ENCODE measurements at places on chromosomes 1 and 21.
A peak's percentile ranks its signal among the peaks of the same experiment; 100 is the strongest.

DNA sequence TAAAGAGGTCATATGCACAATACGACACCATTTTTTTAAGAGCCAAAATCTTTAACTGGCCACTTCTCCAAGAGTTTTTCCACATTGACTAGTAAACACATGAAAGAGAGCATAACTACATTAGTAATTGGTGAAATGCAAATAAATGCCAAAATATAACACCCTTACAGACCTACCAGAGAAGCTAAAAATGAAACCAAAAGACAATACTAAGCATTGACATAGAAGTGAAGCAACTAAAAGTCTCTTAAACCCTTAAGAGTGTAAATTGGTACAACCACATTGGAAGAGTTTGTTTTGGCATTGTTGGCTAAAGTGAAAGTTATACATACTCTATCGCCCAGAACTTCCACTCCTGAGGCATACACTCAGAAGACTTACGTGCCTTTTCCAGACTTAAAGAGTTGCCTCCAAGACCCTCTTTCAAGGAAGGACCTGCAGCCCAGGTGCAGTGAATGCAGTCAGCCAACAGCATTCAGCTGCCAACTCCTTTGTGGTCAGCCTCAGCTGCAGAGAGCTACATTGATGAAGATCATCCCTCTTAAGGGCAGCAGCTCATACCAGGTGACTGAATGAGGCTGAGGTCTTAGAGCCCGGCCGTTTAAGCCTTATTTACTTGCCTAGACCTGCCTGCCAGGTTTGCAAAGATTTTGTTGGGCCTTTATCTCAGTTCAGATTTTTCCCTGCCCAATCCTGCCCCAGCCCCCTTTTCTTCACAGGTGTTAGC lies 839.1 kb upstream of the ADGRL2 start:
- no peak for DNase-seq

DNA sequence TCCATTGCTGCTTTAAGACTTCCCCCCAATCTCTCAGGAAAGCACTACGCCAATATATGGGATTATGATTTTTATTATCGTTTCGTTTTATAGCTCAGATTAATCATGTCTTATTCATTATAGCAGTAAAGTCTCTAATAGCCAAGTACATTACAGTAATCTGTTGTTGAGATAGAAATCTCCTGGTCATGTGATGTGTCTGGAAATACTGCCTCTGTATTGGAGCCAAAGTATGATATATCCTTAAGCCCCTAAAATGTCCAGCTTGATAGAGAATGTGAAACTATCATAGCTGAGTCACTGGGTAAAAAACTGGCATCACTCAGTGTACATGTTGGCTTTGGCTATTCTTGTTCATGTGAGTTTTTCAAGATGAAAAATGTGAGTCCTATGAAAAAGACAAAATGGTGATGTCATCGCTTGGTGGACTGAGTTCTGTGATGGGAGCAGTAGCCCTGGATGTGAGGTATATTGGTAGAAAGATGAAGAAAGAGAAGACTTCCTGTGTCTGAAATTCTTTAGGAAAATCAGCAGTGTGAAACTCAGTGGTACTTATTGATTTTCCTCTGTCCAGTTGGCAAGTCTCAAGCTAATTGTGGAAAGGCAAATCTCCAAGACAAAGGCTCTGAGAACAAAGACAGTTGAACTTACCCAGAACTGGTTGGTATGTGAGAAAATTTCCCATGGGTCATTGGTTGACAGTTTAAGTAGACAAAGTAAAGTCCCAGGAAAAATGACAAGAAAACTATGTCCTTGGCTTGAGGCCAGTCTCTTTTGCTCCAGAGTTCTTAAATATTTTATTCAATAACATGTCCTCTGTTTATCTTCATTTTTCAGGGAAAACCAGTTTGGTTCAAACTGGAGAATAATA lies 76.2 kb downstream of the BRINP2 start:
- peak; percentile 6 for DNase-seq

GRCh38 chr1:41414296-41414695 lies 53.1 kb downstream of the FOXO6 start:
- DNase-seq, result no peak

DNA sequence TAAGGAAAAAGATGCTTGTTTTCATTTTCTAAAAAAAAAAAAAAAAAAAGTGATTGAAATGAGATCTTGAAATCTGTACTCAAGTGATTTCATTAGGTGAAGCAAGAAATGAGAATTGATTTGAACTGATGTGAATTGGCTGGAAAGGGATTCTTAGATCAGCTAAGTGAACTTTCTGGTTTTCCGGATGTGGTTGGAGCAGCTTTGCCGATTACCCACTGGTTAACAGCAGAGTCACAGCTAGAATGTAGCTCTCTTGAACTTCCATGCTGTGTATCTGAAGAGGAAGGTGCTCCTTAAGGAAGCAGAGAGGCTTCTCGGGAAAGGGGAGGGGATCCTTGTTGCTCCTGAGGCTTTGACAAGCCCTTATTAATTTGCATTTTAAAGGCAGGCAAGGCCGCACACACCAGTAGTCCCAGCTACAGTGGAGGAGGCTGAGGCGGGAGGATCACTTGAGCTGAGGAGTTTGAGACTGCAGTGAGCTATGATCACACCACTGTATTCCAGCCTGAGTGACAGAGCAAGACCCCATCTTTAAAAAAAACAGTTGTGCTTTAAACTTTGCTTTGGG lies 28.7 kb upstream of the PWP2 start:
- DNase-seq, result no peak

DNA sequence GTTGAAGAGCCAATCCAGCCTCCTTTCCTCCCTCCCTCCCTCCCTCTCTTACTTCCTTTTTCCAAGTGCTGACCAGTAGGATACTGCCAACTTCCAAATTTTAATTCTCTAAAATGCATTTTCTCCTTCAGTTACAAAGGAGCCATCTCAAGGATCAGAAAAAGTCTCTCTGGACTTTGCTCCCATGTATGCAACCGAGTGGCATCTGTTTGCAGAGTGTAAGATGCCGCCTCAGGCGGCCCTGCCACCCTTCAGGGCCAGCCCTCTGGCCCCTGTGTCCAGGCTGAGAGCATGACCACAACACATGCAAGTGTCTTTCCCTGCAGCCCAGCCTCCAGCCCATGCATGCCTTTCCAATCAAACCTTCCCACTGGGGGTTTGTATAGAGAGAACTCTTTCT lies 205.3 kb upstream of the RAB4A start:
- DNase-seq, result no peak

DNA sequence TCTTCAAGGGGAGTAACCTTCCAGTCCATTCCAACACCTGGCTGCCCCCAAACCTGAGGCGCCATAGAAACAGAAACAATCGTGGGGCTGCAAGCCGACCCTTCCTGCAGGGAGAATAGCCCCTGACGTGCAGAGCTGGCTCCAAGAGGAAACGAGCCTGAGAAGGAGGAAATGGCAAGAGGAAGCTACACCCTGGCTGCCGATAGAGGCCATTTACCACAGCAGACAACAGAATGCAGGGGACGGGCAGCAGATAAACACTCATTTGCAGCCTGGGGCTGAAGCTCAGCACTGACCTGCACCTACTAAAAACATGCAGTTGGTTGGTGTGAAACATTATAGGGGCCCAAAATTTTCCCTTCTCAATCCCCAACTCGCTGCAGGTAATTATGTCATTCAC lies 8.7 kb upstream of the TDRD10 start:
- no peak for DNase-seq

DNA sequence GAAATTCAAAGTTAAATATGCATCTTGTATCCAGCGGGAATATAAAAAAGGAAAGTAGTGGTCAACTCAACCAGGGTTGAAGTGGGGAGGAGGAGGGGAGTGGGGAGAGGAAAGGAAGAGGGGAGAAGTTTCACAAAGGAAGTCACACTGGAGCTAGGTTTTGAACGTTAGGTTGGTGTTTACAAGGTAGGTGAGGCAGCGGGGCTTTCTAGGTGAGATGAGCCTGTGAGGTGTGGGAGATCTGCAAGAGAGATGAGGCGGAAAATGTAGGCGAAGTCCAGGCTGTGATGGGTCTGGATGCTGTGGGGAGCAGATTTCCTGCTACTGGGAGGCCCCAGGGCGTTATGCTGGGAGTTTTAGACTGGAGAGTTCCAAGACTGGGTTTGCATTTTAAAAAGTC lies 36.1 kb upstream of the IL20 start:
- no peak for DNase-seq

DNA sequence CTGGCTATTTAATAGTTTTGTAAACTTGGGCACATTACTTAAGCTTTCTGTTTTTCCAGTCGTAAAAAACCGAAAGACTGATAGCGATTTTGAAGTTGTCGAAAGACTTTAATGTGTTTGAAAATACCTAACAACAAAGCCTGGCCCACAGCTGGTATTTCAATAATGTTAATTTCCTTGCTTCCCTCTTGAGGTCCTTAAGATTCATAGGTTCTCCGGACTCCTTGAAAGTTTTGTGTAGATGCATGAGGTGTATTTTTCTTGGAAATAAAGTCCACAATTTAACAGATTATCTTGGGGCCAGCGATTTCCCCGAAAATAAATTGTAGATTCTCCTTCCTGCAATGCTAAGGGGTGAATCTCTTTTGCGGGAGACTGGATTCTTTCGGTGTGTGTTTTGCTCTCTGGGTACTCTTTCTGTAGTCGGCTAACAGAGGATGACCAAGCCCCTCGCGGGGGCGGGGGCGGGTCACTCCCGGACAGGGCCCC lies 735 bp upstream of the YTHDF2 start:
- DNase-seq, result no peak

DNA sequence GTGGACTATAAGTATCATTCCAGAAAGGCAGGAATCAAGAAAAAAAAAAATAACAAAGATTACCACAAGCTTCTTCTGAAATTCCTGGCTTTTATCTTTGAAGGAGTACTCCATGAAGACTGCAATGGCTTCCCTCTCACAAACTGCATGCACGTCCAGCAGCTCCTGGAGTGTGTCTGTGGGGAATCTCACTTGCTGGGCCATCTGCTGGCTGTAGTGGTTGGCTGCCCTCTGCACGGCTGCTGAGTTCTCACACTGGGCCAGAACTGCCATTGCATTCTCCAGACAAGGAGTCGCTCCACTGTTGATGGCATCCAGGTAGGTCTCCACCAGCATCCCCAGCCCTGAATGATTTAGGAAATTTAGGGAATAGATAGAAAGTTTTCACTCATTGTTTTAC lies 23.3 kb upstream of the GBP2 start:
- DNase-seq, result peak; percentile 30

DNA sequence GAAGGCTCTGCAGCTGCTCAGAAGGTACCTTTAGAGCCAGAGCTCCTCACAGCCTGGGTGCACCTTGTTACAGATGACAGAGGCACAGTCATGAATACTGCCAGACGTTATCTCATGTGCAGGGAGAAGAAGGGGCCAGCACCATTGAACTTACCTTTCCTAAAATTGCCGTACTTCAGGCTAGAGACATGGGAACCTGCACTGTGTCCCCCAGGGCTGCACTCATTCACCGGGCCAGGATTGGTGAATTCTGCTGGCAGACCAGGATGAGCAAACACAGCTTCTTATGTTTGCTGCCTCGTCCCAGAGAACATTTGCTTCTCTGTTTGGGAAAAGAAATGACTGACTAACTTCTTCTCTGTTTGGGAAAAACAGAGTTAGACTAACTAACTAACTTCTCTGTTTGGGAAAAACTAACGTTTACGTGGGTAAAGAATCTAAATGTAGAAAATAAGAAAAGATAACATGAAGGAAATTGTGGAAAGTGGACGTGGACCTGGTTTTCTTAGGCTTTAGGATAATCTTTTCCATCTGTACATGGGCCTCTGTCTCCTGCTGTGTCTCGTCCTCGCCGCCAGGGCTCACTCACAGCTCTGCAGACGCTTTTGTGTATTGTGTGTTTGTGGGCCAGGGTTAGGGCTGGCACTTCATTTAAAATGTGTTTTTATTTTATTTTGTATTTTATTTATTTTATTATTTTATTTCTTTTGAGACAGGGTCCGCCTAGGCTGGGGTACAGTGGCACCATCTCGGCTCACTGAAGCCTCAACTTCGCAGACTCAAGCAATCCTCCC lies 9.9 kb downstream of the OBSCN start:
- DNase-seq, result no peak

GRCh38 chr1:65435987-65436386 lies 15.5 kb downstream of the LEPR start:
- no peak for DNase-seq

- DNase-seq, result no peak
These were observed 5.8 kb upstream of the CHI3L2 start for GRCh38 chr1:111221633-111222291.

DNA sequence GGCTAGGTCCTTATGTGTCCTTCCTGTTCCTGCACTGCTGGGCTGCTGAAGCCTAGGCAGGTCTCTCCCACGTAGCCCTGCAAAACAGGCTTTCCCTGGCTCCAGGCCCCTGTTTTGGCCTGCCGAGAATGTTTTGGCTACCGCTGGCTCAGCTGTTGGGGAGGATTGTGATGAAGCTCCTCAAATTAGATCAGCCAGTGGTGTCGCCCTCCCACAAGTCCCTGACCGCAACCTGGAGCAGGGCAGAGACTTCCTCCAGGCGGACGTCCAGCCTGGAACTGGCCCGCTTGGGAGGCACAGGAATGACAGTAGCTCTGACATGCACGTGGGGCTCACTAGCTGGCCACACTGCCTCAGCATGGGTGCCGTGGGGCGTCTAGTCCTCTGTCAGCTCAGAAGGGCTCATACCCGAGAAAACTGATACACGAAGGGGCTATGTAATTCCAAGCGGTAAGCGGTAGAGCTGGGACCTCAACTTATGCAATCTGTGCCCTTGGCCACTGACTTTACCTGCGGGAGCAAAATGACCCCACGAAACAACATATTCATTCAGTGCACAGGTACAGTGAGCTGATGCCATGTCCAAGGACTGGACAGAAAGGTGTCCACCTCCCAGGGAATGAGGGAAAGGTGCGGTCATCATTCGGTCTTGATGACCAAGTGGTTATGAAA lies 26.6 kb downstream of the DHRS3 start:
- no peak for DNase-seq

- no peak for DNase-seq
These were observed 37.5 kb upstream of the POU3F1 start for GRCh38 chr1:38084113-38084512.

- peak; percentile 97 for DNase-seq
These were observed 13.7 kb downstream of the DHRS3 start for GRCh38 chr1:12604114-12604874.

DNA sequence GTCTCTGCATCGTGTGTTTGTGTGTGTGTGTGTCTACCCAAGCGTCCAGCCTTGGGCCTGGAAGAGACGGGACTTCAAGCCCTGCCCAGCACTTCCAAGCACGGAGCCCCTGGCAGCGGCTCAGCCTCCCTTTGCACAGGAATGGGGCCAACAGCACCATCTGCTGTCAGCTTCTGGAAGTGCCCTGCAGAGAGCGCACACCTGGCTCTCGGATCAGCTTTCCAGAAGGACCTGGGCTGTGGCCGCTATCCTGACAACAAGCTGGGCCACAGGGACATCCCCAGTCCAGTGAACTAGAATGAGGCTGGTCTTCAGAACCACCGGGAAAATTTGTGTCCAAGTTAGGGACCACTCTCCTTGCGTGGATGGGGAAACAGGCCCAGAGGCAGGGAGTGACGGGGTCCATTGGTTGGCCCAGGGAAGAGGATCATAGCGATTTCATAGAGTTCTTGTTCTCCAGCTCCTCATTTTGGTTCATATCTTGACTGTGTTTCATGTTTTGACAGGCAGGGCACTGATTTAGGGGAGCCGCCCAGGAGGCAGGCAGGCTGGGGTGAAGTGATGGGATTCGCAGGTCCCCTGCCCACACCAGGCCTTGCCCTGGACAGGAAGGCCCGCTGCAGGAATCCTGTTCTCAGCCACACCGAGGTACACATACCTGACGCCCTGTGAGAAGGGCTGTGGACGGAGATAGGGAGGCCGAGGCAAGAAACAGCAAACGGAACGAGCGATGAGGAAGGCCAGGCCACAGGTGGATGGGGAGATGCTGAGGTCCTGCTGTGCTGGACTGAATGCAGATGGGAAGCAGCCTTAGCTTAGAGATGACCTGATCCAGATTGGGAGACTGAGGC lies 38.4 kb downstream of the TAS1R2 start:
- DNase-seq, result peak; percentile 38

GRCh38 chr21:16086936-16087335 lies 357.2 kb downstream of the USP25 start:
- DNase-seq, result no peak
